ENCODE measurements at places on chromosomes 13 and 19. TPM values are rescaled to one million over a fixed set of nuclear protein-coding genes. Genes with fewer than 3 reads are reported as not detected.
A peak's percentile ranks its signal among the peaks of the same experiment; 100 is the strongest.

The OR10H1 gene
- not detected for total RNA-seq

GRCh38 chr19:8306235-8307054, 1.7 kb downstream of the CD320 start:
- H3K4me3 ChIP-seq, result no peak overlapping the region
- peaks cover 31% of the 10 kb centered on the region for H3K4me1 ChIP-seq
- peak; percentile 31 for DNase-seq

- H3K4me1 ChIP-seq, result peaks cover 9% of the 10 kb centered on the region
- no peak overlapping the region for H3K4me3 ChIP-seq
- no peaks in the 10 kb centered on the region for H3K27me3 ChIP-seq
- DNase-seq, result no peak
- H3K27ac ChIP-seq, result no peak overlapping the region
Observed at GRCh38 chr19:3160219-3160618, 18.4 kb upstream of the S1PR4 start.

The OR7C1 gene
- total RNA-seq, result not detected

The DPF1 gene
- 1.1 TPM for total RNA-seq

DNA sequence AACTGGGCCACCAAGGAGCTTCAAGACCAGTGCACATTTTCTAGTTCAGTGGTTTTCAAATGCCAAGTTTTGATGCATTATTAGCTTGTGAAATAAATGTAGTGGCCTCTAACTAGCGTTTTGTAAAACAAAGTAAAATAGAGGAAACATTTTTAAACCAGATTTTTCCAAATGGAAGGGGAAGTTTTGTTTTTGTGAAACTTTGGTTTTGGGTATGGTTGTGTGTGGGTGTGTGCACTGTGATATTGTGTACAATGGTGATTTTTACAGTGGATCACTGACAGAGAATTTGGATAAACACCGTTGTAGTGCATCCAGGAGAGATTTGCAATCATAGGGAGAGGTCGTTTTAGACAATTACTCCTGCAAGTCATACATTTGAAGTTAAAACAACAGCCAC, 108.9 kb downstream of the SLC7A1 start:
- no peaks in the 10 kb centered on the region for H3K36me3 ChIP-seq
- DNase-seq, result no peak
- no peak overlapping the region for H3K4me3 ChIP-seq
- H3K27ac ChIP-seq, result no peak overlapping the region
- no peaks in the 10 kb centered on the region for H3K4me1 ChIP-seq

GRCh38 chr13:110126391-110126961, 180.5 kb downstream of the COL4A1 start:
- H3K27me3 ChIP-seq, result no peaks in the 10 kb centered on the region
- DNase-seq, result peak; percentile 99

The KASH5 gene
- 0.39 TPM for total RNA-seq

DNA sequence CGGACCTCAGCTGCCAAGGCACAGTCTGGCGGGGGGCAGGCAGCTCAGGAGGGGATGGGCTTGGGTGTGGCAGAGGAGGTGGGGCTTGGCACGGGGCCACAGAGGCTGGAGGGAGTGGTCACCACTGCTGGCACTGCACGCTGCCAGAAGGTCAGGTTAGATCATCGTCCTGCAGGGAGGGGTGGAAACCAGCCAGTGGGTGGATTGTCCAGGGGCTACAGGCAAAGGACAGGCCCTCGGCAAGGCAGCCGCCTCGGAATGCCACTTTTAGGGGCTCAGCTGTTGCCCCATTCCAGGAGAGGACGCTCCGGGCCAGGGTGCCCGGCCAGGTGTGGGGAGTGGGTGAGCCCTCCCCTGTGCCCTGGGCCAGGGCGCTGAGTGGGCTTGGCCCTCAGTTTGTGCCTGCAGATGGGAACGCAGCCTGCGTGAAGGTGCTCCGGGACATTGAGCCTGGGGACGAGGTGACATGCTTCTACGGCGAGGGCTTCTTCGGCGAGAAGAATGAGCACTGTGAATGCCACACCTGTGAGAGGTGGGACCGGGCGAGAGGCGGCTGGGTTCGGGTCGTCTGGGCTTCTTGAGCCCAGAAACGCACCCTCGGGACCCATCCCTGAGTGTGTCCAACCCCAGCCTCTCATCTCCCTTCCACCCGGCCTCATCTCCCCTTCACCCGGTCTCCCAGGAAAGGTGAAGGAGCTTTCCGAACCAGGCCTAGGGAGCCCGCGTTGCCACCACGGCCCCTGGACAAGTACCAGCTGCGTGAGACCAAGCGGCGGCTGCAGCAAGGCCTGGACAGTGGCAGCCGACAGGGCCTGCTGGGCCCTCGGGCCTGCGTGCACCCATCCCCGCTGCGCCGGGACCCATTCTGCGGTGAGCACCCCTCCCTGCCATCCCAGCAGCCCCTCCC, 6.4 kb downstream of the KMT5C start:
- H3K36me3 ChIP-seq, result 0 out of 2 replicates have a peak, but pooled peaks cover 5% of the 10 kb centered on the region
- H3K27ac ChIP-seq, result no peak overlapping the region
- no peak overlapping the region for H3K4me3 ChIP-seq
- DNase-seq, result peak; percentile 85
- H3K27me3 ChIP-seq, result no peaks in the 10 kb centered on the region

The ARHGAP35 gene
- 104 TPM for total RNA-seq

- no peak overlapping the region for H3K4me3 ChIP-seq
- peaks cover 8% of the 10 kb centered on the region for H3K4me1 ChIP-seq
- peak; percentile 93 for DNase-seq
- H3K27me3 ChIP-seq, result no peaks in the 10 kb centered on the region
- H3K27ac ChIP-seq, result no peak overlapping the region
Observed at GRCh38 chr19:14366529-14366928, 14.7 kb upstream of the ADGRE5 start.
